ENCODE measurements at places on chromosomes 6 and 20.

- DNase-seq = peak; percentile 83
Observed at GRCh38 chr6:109793792-109794191, 102.7 kb downstream of the FIG4 start.

DNA sequence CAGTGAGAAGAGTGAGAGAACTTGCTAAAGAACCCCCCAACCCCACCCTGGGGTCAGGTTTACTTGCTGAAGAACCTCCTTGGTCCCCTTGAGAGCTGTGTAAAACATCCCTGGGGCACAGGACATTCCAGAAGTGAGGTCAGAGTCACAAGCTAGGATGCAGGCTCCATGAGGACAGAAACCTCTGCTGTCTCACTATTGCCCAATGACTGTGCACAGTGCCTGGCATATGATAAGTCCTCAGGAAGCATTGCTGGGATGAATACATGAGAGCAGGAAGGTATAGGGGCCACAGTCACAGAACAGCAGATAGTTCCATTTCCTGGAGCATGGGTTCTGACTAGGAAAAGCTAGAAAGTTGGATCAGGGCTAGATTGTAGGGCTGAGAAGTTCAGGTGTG lies 18.4 kb downstream of the NT5E start:
- peak; percentile 25 for DNase-seq

- no peak for DNase-seq
Observed at GRCh38 chr6:153553627-153554026, 422.5 kb upstream of the RGS17 start.

DNA sequence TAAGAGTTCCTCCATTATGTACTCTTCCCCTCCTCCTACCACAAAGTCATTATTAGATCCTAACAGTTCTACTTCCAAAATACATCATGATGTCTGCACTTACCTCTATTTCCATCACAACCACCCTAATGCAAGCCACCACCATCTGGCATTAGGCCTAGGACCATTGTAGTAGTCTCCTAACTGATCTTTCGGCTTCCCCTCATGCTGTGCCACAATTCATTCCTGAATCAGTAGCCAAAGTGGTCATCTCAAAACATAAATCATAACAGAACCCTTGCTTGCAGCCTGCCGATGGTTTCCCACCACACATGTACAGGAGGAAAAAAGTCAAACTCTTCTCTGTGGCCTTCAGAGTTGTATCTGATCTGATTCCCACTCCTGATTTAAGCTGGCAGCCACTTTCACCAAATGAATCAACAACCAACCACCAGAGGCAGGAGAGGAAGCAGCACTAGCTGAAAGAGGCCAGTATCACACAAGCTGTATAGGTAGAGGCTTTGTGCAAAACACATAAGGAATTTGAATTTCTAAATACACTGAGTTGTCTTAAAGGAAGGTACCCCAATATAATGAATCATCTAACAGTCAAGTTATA lies 26.1 kb downstream of the FAM184A start:
- DNase-seq = no peak

DNA sequence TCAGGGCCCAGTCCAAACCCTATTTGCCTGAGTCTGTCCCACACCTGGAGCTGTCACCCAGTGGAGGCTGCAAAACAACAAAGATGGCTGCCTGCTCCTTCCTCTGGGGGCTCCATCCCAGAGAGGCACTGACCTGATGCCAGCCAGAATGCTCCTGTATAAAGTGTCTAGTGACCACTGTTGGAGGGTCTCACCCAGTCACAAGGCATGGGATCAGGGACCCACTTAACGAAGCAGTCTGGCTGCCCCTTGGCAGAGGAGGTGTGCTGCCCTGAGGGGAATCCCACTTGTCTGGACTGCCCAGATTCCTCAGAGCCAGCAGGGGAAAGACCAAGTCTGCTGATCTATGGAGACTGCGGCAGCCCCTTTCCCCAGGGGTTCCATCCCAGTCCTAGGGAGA lies 241.6 kb downstream of the CDH26 start:
- no peak for DNase-seq

DNA sequence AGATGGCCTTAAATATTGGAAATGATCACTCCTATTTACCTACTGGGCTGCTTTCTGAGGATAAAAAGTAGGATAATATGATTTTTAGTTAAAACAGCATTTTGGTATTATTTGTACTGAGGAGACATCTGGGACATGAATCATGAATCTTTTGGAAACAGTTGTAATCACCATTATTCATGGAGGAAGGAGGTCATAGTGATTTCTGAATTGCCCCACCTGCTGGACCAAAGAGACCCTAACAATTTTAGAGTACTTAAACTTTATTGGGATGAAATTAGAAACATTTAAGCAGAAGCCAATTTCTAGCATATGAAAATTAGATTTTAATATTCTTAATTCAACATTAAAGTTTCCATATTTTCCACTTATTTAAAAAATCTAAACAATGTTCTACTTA lies 108.4 kb upstream of the SIM1 start:
- peak; percentile 43 for DNase-seq

DNA sequence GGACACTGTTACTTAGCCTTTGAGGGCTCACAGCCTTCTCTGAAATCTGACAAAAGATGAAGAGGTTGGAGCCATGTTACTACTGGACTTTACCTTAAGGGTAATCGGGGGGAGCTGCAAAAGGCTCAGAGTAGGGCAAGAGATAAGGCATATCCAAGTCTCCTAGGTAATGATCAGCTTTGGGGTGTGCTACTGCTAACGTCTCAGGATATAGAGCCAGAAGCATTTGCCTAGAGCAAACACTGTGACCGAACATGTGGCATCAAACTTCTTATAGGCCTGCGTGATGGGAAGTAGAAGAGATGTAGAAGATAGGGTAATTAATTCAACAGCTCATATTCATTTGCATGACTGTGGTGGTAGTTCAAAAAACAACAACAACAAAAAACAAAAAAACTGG lies 11.1 kb downstream of the UBE2V1 start:
- no peak for DNase-seq

DNA sequence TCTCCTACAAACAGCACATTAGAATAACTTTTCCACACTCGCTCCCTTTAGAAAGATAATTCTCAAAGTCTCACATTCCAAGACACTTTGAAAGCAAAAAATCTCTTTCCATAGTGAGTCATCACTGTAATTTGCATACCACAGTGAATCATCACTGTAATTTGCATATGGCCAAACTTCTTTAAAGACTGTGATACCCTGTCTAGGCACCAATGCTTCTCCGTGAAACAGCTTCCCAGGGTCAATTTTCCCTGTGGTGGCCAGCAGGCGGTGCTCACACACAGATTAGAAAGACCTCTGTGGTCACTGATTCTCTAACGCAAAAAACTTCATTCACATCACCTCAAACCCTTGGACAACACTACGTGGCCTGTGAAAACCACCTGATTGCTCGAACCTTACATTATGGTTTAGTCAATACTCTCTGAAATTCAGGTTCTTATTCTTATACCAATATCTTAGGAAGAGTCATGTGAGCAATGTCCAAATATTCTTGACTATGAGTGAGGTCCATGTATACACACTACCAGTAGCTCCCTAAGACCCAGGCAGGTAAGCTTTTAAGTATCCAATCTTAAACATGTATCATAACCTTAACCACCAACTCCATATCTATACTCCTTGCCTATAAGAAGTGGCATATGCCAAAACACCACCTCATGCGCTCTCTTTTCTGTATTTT lies 78.5 kb upstream of the PHACTR1 start:
- peak; percentile 67 for DNase-seq

DNA sequence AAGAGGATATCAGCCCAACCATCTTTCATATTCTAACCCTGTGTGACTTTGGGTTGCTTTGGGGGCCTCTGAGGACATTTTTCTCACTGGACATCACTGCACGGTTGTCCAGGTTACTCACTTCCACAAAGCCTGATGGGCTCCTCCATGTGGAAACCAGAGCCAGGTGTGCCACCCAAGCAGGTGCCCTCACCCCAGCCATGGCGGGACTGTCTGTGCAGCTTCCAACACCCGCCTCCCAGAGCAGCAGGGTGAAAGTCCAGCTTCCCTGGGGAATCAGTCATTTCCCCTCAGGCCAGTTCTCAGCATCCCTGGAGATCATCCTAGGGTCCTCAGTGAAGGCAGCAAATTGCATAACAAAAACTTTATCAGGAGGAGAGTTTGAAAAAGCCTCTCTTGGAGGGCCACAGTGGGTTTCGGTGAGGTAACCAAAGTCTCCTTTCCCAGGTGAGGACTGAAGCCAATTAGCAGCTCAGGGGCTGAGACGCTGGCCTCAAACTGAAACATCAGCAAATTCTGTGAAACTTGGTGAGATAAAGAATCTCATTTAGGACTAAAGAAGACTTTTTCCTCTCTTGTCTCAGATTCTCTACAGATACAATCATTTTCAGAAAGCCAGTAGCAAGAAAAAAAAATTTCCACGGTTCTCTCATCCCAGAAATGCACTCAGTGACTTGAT lies 289.6 kb upstream of the CDH4 start:
- DNase-seq = no peak

- no peak for DNase-seq
Observed at GRCh38 chr6:17842934-17843821, 136.5 kb upstream of the NUP153 start.

DNA sequence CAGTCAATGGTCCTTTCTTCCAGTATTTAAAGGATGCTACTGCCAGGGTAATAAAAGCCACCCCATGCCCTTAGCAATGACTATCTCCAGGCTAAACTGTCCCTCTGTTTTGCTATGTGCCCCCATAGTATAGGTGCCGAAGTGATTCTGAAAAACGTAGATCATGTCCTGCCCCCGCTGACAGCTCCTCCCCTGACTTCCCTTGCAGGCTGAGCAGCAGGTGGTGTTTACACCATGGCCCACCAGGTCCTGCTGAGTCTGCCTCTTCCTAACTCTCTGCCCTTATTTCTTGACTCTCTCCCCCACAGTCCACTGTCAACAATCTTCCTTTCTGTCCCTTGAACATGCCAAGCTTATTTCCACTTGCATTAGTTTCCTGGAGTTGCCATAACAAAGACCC lies 352.5 kb upstream of the TSHZ2 start:
- no peak for DNase-seq

GRCh38 chr6:89925826-89926225 lies 31.6 kb downstream of the GJA10 start:
- no peak for DNase-seq

DNA sequence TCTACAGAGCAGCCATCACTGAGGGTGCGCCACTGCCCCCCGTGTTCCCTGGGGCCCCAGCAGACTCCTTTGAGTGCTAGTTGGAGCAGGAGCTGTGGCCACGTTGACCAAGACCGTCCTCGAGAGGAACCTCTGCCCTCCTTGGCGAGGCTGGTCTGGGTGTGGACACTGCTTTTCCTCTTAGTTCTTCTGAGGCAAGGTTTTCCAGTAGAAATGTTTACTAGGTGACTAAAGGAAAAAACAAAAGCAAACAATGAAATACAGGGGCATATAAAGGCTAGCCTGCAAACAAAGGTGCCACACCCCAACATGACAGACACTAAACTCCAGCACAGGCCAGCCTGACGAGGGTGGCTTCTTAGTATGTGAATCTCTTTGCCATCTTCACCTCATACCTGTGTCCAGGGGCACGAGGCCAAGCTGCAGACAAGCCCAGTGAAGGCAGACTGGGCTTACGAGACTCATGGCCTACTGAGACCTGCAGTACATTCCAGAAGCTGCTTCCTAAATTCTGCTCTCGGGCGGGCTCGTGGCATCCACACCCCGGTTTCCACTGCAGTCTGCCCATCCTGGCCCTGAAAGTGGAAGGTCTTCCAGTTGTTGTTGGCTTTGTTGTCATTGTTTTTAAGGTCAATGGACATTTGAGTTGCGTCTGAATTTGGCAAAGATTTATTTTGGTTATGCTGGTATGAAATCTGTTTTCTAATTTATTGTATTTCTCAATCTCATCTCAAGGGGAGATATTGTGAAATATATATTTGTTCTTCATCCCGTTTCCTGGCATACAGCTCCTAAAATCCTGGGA lies 39.2 kb downstream of the FAM50B start:
- no peak for DNase-seq

DNA sequence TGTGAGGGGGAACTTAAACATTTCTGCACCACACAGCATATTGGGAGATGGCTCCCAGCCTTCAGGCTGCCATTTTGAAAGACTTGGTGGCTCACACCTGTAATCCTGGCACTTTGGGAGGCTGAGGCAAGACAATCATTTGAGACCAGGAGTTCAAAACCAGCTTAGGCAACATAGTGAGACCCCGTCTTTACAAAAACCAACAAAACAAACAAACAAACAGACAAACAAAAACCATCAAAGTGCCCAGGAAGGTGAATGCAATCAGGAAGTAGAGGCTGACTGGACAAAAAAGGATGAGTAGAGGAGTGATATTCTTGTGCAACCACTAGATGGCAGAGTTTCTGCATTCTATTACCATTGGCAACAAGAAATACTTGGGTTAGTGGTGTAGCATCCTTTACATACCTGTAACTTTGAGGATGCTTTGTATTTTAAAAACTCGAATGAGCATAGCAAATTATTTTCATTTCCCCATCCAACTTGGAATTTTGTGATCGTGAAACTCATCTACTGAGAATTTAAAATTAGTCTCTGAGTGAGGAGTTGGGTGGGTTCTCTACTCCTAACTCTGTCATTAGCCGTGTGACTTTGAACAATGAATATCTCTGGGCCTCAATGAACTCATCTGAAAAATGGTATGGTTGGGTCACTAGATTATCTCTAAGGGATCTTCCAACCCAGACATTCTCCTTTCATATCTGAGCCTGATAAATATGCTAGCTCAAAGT lies 84.4 kb downstream of the CRYBG1 start:
- DNase-seq = peak; percentile 84

Data from AG08395 (cell line).